ENCODE measurements at places on chromosomes 7 and 10. TPM values are rescaled to one million over a fixed set of nuclear protein-coding genes. Genes with fewer than 3 reads are reported as not detected.

NFKB2 gene
- polyA plus RNA-seq: 17.8 TPM

ADRA2A gene
- 0.25 TPM for polyA plus RNA-seq

ADAMTS14 gene
- polyA plus RNA-seq: 1.2 TPM

ZNF117 gene
- polyA plus RNA-seq: 1.9 TPM

REPIN1 gene
- polyA plus RNA-seq: 41.3 TPM

CACNA2D1 gene
- polyA plus RNA-seq: 11.0 TPM

ANKRD30A gene
- polyA plus RNA-seq: not detected

C7orf57 gene
- polyA plus RNA-seq: 0.07 TPM

NANOS1 gene
- 0.29 TPM for polyA plus RNA-seq

BLNK gene
- polyA plus RNA-seq: not detected

SPDYE16 gene
- polyA plus RNA-seq: not detected

SPDYE2 gene
- not detected for polyA plus RNA-seq

LBX1 gene
- not detected for polyA plus RNA-seq

GRCh38 chr7:139730746-139731612 lies 46.8 kb downstream of the HIPK2 start:
- no peak for DNase-seq

- no peak for DNase-seq
These were observed 55.5 kb downstream of the PAX2 start for GRCh38 chr10:100800931-100801330.

- DNase-seq: no peak
These were observed 426.4 kb downstream of the PHTF2 start for GRCh38 chr7:78224923-78225322.

DNA sequence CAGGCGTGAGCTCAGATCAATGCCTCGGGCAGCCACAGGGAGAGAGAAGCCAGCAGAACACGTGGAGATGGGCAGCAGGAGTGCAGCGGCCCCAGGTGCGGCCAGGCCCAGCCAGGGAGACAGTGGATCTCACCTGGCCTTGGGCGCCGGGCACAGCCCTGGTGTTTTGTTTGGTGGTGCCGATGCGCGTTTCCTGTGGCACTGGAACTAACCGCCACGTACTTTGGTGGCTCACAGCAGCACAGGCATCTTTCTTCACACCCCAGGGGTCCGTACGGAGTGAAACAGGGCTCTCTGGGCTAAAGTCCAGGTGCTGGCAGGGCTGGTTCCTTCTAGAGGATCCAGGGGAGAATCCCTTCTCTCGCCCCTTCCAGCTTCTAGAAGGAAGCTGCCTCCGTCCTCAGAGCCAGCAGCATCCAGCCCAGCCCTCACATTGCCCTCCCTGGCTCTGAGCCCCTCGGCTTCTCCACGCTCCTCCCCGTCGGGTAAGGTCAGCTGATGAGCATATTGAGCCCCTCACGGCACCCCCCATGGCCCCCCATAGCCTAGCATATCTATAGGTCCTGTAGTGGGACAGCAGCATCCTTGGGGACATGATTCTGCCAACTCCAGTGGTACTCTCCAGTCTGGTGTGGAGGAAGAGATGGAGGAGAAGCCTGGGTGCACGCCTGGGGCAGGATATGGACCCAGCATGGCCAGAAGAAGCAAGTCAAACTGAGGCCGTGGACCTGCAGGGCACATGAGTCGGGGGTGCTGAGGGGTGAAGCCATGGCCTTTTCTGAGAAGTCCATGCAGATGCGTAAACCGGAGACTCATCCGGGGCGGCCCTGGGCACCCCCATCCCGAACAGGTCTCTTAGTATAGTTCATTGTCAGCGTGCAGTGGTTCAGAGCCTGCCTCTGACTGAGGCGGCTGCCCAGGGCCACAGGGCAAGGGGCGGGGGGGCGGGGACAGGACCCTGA lies 43.4 kb upstream of the PPP2R2D start:
- DNase-seq: no peak

DNA sequence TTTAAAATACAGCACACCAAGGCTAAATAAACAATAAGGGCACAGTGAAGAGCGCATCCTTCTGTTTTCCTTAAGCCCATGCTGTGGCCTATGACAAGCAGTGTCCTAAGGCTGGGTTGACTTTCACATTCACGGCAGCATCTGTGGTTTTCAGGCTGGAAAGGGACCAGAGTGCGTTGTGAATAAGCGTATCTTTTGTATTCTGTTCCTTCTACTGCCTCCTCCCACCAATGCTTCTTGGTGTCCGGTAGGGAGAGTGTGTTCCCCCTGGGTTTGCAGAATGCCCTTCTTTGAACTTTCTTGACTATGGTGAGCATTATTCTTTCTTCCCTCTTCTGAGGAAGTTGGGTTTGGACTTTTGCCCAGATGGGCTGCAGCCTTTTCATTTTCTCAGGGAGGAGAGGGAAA lies 73.6 kb downstream of the ABCA13 start:
- DNase-seq: no peak

DNA sequence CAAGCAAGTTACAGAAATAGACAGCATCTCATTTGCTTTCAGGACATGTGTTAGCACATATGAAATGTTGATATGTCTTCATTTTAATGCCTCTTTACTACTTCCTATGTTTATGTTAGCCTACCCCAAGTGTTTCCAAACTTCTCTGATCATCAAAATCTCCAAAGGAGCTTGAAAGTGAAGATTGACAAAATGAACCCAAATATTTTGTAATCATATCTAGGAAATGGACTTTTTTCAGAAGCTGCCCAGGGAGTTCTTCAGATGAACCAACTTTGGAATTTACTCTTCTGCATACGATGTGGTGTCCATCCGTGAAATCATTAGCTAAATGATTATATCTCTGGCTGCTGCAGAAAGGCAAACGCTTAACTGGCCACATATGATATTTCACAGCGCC lies 101.2 kb upstream of the AOAH start:
- DNase-seq: no peak

- DNase-seq: no peak
These were observed 482 bp upstream of the ERCC6 start for GRCh38 chr10:49539320-49539885.

- peak; percentile 67 for DNase-seq
These were observed 63.5 kb downstream of the ABCC2 start for GRCh38 chr10:99845837-99846382.

DNA sequence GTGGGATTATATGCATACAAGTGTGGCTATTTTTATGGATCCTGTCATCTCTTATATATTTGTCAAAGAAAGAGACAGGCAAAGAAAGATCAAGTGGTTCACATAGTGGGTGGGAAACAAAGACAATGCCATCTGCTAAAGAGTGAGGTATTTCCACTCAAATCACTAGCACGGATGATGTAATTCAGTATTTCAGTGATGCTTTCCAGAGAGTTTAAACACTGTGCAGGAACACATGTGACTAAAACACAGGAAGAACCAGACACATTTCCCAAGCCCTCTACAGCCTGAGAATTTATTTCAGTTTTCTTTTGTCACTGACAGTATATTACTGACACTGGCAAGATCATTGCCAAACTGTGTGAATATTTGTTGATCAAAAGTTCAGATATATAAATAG lies 885.7 kb upstream of the CELF2 start:
- no peak for DNase-seq

GRCh38 chr7:70631718-70632117 lies 500.2 kb upstream of the GALNT17 start:
- DNase-seq: no peak

- DNase-seq: no peak
These were observed 136.6 kb downstream of the CHN2 start for GRCh38 chr7:29331163-29331562.

DNA sequence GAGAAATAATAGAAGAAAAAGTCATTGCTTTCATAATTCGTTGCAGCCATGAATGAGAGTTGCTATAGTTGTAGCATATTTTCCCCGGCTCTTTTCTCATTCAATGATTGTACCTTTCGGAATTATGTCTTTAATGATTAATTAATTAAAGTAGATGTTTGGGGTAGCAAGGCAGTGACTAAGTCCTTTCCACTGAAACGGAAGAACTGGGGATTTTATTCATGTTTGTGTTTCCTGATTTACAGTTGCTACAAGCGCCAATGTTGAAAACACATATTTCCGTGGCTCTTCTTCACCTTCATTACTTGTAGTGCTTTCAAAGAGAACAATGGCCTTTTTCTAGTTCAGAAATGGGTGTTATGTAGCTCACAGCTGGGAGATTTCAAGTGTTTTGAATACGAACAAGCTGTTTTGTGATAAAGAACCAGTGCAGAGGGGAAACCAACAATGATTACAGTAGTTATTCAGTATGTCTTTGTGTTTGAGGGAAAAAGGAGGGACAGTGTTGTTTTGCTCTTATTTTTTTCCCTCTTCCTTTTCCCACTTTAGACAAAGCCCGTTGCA lies 153.5 kb downstream of the NSUN6 start:
- DNase-seq: no peak

DNA sequence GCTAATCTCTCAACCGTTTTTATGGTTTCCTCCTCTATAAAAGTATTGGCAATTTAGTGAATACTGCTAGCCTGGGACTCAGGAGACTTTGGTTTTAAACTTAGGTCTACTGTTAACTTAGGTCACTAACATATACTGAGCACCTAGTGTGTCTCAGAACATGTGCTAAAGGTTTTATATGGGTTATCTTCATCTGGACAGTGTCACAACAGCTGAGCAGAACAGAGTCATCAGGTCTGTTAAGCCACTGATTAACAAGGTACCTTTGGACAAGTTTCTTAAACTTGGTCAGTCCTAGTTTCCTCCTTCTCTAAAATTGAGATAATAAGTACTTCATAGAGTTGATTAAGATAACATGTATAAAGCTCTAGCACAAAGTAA lies 30.6 kb downstream of the NET1 start:
- DNase-seq: no peak

GRCh38 chr10:76541852-76542251 lies 1095.8 kb downstream of the KCNMA1 start:
- DNase-seq: no peak

- DNase-seq: no peak
These were observed 339.5 kb downstream of the ELMO1 start for GRCh38 chr7:37109016-37109683.

GRCh38 chr10:1141261-1141660 lies 85.1 kb downstream of the WDR37 start:
- no peak for DNase-seq

- no peak for DNase-seq
These were observed 576.6 kb upstream of the SORCS1 start for GRCh38 chr10:107740962-107741690.

- DNase-seq: no peak
These were observed 9.6 kb downstream of the GDF10 start for GRCh38 chr10:47309408-47310089.

- DNase-seq: no peak
These were observed 253.1 kb upstream of the MTPN start for GRCh38 chr7:136230210-136230609.

- DNase-seq: no peak
These were observed 286.4 kb downstream of the ARHGAP12 start for GRCh38 chr10:31642281-31642680.

- no peak for DNase-seq
These were observed 203.9 kb downstream of the SNX10 start for GRCh38 chr7:26495569-26495968.

- DNase-seq: no peak
These were observed 180.6 kb downstream of the LRMDA start for GRCh38 chr10:75611993-75612372.

- DNase-seq: peak; percentile 36
These were observed 26.1 kb downstream of the MYPN start for GRCh38 chr10:68135362-68135761.

DNA sequence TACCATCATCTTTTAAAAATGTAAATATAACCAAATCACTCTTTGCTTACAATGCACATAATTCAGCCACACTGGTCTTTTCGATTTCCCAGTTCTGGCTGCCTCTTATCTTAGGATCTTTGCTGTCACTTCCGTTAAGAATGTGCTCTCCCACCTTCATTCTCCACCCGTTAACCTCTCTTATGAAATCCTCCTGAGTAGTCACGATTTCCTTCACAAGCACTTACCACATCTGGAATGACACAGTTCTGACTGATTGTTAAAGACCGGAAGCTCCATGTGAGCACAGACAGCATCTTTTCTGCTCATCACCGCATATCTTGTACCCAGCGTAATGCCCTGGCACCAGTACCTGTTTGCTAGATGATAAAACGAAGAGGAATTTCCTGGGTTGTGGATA lies 84.3 kb downstream of the CUL2 start:
- DNase-seq: peak; percentile 92

DNA sequence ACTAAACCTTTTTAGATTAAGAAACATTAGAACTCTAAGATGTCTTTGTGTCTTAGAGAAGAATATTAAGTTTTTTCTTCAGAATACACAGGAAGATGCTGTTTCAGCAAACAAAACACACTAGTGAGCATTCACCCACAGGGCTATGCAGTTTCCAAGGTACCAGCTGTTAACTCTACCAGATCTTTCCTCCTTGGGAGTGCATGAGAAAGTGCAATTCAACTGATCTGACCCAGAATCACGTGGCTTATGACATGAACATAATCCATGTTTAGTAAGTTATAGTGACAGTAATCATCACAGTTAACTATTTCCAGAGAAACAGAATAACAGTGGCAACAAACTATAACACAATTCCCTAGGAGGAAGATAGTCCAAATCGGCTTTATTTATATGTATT lies 270.7 kb downstream of the CACNA2D1 start:
- no peak for DNase-seq

Data from BJ (cell line).